ENCODE measurements at places on chromosomes 3 and 15.

DNA sequence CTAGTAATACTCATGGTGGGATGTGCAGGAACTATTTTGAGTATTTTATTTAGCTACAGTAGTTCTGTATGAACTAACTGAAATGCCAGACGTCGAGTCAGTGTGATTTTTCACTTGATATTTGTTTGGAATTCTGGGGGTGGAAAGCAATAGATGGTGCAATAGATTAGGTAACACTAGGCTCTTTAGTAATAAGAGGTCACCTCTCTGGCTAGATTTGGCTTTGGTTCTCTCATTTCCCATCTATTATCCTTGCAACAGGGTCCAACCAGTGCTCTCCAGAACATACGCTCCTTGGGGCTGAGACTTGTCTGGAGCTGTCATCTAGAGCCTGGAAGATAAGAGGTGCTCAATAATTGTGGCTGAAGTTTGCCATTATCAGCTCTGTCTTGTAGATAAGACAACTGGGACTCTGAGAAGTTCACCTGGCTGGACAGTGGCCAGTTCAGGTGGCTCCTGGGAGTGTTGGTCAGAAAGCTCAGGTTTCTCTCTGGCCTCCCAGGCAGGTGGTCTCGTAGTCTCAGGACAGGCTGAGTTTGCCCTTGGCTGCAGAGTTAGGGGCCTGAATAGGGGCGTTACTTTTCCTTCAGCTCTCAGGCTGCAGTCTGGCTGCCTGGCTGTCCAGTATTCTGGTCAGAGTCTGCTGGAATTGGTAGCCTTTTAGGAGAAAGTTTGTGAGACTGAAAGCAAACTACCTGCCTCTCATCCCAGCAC, 277.5 kb upstream of the RGMA start:
- DNase-seq: no peak

- no peak for DNase-seq
These were observed 97.9 kb upstream of the SOX2 start for GRCh38 chr3:181613813-181614212.

DNA sequence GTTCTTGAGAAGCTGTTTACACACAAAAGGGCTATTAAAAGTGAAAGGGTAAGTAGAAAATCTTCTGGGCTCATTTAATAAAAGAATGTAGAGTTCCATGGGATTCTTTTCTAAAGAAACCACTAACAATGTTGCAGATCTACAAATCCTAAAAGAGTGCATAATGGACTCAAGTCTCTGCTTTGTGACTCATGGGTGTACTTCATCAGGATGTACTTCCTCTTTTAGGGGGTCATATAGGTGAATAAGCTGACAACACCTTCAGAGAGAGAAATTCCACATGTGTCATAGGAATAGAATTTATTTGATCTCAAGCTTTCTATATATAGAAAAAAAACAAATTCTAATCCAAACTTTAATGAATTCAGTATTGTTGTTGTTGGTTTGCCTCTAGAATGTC, 355.5 kb downstream of the TIGIT start:
- DNase-seq: no peak

DNA sequence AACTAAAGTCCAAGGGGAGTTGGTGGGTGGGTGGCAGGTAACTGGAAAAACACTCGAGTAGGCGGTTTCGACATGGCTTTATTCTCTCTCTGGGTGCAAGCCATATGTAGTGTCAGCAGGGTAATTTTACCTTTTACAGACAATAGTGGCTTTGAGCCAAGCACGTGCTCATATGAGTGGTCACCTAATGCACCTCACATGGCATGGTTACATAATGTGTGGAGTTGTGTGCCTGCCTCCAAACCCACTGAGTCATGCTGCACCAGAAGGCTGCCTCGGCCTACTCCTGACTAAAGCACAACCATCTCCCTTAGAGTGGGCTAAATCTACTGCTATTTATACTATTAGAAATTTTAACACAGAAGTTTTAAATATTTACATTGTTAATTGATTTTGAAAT, 16.5 kb downstream of the CCRL2 start:
- DNase-seq: no peak

GRCh38 chr3:144900366-144900765, 928.7 kb downstream of the DIPK2A start:
- DNase-seq: no peak

DNA sequence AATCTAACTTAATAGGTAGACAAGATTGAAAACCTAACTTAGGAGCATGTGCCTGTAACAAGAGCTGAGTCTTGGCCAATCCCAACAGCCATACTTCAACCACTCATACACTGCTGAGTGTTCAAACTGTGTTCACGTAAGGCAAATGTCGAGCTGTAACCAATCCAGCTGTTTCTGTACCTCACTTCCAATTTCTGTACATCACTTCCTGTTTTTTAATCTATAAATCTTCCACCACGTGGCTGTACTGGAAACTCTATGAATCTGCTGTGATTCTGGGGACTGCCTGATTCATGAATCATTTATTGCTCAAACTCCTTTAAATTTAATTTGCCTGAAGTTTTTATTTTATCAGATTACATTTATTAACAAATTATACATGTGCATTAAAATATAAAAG, 44.6 kb upstream of the NEDD4 start:
- no peak for DNase-seq

- DNase-seq: no peak
These were observed 80.9 kb downstream of the PDE8A start for GRCh38 chr15:85062560-85062959.

DNA sequence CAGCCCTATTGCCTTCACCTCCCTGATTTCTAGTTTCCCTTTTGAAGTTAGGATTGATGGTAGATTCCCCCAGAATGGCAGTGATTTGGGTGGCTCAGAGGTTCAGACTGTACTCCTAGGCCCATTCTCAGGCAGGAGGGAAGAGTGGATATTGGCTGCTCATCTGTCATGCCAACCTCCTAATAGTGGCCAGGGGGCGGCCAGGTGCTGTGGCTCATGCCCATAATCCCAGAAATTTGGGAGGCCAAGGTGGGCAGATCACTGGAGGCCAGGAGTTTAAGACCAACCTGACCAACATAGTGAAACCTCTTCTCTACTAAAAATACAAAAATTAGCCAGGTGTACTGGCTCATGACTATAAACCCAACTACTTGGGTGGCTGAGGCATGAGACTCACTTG, 11.3 kb downstream of the RRP9 start:
- DNase-seq: no peak

- no peak for DNase-seq
These were observed 180.8 kb downstream of the KCNAB1 start for GRCh38 chr3:156300929-156301840.

GRCh38 chr15:25884370-25884769, 21.2 kb upstream of the ATP10A start:
- DNase-seq: no peak

DNA sequence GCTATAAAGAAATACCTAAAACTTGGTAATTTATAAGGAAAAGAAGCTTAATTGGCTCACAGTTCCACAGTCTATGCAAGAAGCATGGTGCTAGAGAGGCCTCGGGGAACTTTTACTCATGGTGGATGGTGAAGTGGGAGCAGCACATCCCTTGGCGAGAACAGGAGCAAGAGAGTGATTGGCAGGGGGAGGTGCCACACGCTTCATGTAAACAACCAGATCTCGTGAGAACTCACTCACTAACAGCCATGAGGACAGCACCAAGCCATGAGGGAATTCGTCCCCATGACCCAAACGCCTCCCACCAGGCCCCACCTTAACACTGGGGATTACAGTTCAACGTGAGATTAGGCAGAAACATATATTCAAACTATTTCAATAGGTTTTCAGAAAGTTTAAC, 28.0 kb downstream of the GABRB3 start:
- DNase-seq: no peak

GRCh38 chr3:9122732-9123364, 126.6 kb downstream of the SRGAP3 start:
- no peak for DNase-seq

DNA sequence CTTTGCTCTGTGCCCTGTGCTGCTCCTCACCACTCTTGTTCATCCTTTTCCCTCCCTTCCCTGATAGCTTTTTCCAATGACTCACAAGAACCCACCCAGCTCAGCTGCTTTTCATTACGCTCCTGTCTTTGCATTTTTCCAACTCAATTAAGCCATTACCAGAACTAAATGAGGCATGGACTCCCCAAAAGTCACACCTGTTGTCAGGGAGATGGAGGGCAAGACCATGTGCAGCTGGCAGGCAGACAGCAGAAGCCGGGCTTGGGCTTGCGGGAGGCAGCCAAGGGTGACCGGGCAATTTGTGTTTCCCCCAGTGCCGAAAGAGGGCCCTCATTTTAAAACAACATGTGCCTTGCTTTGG, 64.3 kb downstream of the CASR start:
- DNase-seq: no peak

DNA sequence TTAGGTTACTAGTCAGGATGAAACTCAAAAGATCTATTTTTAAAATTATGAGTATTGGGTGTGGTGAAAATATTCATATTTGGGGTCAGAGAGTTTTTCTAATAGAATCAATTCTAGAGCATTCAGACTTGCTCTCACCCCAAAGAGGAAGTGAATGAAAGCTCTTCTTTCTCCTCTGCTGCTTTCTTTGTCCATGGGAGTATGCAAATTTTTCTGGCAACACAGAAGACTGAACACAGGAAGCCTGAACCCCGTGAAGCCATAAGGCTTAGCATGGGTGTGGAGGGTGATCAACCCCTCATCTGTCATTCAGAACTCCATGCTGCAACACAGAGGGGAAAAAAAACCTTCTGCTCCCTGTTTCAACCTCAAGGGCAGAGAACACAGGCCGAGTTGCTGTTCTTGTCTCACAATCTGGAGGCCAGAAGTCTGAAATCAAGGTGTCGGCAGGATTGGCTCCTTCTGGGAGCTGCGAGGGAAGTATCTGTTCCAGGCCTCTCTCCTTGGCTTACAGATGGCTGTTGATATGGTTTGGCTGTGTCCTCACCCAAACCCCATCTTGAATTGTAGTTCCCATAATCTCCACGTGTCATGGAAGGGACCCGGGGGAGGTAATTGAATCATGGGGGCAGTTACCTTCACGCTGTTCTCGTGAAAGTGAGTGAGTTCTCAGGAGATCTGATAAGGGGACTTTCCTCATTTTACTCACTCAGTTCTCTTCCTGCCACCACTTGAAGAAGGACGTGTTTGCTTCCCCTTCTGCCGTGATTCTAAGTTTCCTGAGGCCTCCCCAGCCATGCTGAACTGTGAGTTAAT, 33.7 kb upstream of the CD47 start:
- peak; percentile 54 for DNase-seq

DNA sequence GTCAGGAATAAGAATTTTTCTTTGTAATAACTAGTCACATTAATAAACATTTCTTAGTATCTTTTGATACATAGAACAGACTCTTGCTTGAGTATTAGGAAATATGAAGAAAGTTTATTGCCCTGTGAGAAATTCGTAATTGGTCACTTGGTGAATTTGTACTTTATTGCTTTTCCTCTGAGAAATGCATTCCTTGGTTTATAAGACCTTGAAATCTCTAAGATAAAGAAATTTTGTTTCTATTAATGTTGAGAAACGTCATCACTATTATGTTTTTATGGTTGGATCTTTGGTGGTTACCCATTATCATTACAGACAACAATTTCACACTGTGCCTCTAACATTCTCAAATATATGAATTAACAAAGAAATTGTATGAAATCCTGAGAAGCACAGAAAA, 652.0 kb upstream of the NECTIN3 start:
- no peak for DNase-seq

- no peak for DNase-seq
These were observed 262.3 kb upstream of the RASGRP1 start for GRCh38 chr15:38826880-38827279.

- no peak for DNase-seq
These were observed 36.5 kb downstream of the RPN1 start for GRCh38 chr3:128614076-128614475.

DNA sequence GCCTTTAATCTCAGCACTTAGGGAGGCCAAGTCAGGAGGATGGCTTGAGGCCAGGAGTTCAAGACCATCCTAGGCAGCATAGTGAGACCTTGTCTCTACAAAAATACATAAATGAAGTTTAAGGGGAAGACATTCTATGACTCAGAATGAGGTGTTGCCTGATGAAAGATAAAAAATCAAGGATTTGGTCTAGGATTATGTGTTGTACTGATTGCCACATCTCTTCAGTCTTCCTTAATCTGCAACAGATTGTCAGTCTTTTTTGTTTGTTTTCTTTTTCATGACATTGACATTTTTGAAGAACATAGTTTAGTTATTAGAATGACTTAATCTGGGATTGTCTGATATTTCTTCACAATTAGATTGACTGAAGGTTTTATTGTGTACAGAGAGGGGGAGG, 26.3 kb upstream of the DPPA4 start:
- DNase-seq: no peak

- no peak for DNase-seq
These were observed 105.4 kb downstream of the ZIC1 start for GRCh38 chr3:147514366-147515160.
